Stimulated activated CD4-positive, alpha-beta T cell treated with anti-CD3 and anti-CD28 coated beads, TNF-alpha, amount 100 ng/mL, for 1 hour (primary cell): ENCODE measurements at places on chromosomes 2 and 18.

GRCh38 chr2:285531-285930 lies 2.4 kb downstream of the ALKAL2 start:
- no peak for DNase-seq

GRCh38 chr2:238388794-238389193 lies 37.9 kb upstream of the ASB1 start:
- no peak for DNase-seq

DNA sequence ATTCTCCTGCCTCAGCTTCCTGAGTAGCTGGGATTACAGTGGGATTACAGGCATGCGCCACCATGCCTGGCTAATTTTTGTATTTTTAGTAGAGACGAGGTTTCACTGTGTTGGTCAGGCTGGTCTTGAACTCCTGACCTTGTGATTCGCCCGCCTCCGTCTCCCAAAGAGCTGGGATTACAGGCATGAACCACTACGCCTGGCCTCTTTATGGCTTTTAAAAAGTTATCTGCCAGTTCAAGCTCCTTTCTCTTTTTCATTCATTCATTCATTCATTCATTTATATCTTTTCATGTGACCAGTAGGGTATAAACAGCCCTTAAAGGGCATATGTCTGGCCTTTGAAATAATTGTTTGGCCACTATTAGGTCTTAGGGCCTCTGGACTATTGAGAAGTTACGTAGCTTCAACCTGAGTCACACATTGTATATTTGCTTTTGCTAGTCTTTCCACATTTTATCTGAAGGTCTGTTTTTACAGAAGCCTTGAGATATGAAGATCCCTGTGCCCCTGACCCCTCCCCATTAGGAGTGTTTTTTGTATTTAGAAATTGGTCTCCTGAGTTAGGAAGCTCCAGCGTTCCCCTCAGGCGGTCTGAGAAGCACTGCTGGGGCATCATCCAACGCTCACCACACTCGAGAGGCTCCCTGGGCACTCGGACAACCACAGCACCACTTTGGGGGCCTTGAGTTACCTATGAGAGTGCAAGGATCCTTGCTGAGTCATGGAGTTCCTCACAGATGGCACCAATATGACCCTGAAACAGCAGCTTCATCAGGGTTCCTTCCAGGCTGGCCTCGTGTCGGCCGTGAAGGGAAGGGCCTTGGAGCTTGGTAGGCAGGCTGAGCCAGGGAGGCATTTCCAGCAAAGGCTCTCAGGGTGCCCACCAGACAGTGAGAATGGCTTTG lies 21.8 kb downstream of the FZD5 start:
- DNase-seq: no peak

- DNase-seq: no peak
These were observed 46.3 kb upstream of the VIT start for GRCh38 chr2:36650031-36650829.

DNA sequence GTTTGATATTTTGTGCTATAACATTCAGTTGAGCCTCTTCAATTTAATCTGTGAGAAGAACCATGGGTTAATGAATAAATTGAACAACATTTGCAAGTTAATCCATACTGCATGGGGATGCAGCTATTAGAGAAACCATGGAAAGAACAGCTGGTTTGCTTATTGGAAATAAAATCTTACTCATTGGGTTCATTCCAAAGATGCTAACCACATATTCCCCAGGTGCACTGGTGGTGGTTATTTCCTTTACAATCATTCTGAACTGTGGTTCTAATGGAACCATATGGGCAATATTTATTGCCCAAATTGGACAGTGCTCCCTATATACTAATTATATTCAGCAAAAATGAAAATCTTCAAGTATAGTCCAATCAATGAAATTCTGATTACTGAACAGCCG lies 1200.4 kb upstream of the CDH2 start:
- no peak for DNase-seq

- no peak for DNase-seq
These were observed 79.6 kb downstream of the SKA1 start for GRCh38 chr18:50454387-50454988.

- DNase-seq: peak; percentile 55
These were observed 8.1 kb downstream of the LBH start for GRCh38 chr2:30239308-30239985.

- DNase-seq: no peak
These were observed 122.6 kb downstream of the DYSF start for GRCh38 chr2:71575966-71576365.

GRCh38 chr2:151287513-151288250 lies 1.8 kb downstream of the NMI start:
- DNase-seq: no peak
